Midbrain (tissue), 1 donor: ENCODE measurements at places on chromosomes 1 and 21.
A peak's percentile ranks its signal among the peaks of the same experiment; 100 is the strongest.

DNA sequence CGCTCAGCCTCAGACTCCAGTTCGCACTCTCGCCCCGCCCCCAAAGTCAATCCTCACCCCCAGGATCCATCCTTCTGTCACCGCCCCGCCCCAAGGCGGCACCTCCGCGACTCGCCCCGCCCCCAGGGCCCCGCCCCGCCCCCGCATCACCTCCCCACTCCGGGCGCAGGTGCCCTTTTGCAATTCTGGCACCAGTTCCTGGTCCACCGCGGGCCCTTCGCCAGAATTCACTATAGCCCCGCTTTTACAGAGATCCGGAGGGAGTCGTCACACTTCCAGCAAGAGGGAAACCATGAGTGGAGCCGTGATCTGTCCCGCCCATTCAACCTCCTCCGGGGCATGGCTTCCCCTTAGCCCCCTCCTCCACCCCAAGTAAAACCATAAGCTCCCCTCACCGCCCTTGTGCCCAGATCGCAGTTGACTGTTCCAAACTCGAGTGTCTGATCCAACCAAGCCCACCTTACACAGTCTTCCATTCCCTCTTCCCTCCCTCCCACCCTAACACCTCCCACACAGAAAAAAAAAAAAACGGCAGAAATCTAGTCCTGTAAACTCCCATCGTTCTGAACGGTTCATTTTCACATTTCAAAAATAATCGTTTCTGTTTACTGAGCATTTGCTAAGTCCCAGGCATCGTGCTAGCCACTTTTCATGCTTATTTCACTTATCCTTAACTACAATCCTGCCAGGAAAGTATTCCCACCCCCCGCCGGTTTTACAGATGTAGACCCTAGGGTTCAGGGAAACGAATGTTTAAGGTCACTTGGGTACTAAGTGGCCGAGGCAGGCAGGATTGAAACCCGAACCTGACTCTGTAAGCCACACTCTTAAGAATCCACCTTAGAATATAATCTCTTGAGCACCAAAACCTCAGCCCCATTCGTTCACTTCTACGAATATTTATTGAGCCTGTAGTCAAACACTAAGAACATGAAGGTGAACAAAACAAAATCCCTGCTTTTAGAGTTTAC, 1.3 kb upstream of the DNAJC16 start:
- DNase-seq: peak; percentile 44

DNA sequence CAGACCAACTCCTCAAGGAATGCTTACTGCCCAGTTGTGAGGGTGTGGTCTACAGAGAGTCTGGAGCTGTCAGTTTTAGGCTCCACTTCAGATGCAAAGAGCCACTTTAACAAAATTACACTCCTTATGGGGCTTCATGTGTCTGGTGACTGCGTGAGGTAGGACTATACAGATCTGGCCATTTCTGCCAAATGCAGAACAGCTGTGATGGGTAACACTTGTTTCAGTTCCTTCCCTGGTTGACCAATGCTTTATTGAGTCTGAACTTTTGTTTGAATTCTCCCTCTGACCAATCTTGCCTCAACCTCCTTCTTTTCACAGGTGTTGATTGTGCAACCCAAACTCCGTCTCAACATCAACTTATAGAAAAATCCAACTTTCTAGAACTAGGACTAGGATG, 181.2 kb downstream of the OMA1 start:
- DNase-seq: no peak

DNA sequence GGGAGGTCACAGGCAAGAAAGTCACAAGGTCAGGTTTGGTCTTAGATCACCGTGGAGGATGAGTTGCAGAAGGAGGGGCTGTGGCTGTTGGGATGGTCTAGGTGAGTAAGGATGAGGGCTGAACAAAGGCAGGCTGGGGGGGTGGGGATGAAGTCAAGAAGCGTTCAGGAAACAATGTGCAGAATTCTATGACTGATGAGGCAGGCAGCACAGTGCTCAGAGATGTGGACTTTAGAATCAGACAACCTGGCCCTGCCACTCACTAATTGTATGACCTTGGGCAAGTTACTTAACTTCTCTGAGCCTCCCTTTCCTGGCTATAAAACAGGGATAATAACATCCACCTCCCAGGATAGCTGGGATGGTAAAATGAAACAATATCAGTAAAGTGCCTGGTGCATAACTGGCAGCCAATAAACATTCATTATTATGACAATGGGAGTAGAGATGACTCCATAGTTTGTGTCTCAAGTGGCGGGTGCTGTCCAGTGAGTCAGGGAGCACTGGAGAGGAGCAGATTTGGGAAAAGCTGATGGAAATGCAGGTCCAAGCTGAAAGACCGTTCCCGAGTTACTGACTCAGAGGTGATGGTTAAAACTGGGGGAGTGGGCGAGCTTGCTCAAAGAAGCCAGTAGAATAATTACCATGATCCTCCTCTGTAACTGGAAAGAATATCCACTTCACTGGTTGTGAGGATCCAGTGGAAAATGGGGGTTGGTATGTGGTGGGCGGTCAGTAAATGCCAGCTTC, 2.1 kb downstream of the TIE1 start:
- no peak for DNase-seq

DNA sequence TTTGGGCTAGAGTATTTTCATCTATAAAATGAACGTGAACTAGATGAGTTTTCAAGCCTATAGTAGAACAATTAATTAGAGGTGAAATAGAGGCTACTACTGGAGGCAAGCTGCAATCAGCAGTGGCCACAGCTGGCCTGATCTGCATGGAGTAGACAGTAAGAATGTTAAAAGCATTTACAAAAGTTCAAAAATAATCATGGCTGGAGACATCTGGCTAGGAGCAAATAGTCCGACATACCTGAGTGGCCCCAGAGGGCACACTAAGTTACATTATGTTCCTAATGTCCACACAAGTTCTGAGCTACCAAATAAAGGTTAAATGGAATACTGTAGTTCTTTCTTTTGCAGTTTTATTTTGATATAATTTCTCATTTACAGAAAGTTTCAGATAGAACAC, 28.0 kb downstream of the MPZL1 start:
- no peak for DNase-seq

GRCh38 chr1:19049128-19049768, 92.8 kb upstream of the IFFO2 start:
- no peak for DNase-seq

DNA sequence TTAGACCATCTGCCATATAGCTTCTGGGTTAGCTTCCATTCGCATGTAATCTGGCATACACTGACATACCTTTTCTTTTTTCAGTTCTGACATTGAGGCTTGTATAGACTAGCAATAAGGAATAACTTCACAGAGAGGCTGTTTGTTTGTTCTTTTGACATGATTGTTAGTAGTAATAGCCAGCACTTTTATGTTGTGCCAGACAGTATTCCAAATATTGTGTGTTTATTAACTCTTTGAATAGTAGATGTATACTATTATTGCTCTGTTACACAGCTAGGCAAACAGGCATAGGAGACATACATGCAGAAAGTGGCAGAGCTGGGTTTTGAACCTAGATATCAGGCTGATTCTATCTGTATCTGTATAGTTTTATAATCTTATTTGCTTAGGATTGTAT, 12.6 kb downstream of the SMG7 start:
- no peak for DNase-seq

DNA sequence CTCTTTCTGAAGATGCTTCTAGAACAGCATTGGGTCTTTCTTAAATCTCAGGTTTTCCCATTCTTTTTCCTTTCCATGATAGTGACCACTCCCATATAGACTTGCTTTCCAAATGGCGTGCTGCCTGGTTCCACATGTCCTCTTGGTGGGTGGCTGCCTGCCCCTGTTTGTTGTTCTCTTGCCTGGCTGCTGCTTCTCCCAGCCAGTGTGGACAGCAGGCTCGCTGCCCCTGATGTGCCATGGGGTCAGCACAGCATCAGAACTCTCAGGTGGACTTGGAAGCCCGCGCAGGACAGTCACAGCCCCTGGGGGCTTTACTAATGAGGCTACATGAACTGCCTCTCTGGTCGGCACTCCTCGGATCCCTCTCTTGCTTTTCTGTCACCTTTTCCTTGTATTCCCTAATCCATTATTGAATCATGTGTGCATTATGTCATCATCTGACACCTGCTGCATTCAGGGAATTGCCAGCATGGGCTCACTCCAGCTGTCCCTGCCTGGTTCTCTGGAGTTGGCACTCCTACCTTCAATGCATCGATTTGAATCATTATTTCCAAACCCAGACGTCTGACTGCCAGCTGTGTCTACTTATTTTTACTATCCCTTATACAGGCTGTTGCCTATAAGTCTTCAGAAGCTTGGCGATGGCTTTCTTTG, 100.5 kb upstream of the COA6 start:
- no peak for DNase-seq

- peak; percentile 80 for DNase-seq
These were observed 78.0 kb downstream of the STUM start for GRCh38 chr1:226626577-226626956.

GRCh38 chr1:1920608-1921458, 1.8 kb upstream of the TMEM52 start:
- no peak for DNase-seq

- no peak for DNase-seq
These were observed 40.3 kb downstream of the PRRX1 start for GRCh38 chr1:170704256-170704655.

- DNase-seq: no peak
These were observed 4.3 kb upstream of the UBE2U start for GRCh38 chr1:64199154-64199553.

GRCh38 chr1:51628715-51629590, 12.1 kb downstream of the OSBPL9 start:
- no peak for DNase-seq

- DNase-seq: no peak
These were observed 378.4 kb downstream of the ADGRL2 start for GRCh38 chr1:82179131-82179530.

DNA sequence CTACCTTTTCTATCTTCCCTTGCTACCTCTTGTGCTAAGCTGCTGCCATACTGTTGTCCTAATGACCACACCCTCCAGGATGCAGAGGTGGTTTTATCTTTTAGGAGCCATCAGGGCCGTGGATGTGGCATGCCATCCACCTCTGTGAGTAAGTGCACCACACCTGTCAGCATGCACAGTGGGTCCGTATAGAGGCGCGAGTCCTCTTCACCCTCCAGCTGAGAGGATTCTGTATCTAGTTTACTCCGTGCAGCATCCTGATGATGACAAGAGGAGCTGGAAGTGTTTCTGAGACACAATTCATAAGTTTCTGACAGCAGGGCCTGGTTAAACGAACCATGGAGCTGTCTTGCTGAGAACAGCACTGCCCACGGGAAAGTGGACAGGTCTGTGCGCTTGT, 11.2 kb downstream of the FAM3B start:
- DNase-seq: no peak

GRCh38 chr1:106817575-106817974, 238.9 kb upstream of the PRMT6 start:
- peak; percentile 17 for DNase-seq

DNA sequence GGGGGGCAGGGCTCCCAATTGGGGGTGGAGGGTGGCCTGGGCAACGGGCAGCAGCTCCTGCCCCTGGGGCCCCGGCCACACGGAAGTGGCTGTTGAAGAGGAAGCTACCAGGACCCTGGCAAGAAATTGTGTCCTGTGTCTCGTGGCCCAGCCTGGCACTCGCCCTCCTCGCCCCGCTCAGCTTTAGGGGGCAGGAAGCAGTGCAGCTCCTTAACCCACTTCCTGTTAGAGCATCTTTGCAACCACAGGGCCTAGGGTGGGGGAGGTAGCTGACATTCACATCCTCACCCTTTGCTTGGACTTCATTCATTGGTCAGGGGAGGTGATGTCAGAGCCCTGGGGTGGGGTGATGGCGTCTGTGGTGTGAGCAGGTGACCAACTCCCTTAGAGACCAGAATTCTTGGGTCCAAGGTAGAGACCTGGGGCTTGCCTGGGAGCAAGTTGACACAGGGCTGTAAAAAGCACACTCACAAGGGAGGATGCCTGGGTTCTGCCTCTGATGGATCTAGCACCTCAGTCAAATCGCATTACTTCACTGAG, at the start of gene ARHGAP30:
TSS of gene ARHGAP30 (minus strand) at position 161 of the 540 bp plus-strand sequence. CDS start 267 bp downstream, outside the sequence.
- DNase-seq: peak; percentile 27

DNA sequence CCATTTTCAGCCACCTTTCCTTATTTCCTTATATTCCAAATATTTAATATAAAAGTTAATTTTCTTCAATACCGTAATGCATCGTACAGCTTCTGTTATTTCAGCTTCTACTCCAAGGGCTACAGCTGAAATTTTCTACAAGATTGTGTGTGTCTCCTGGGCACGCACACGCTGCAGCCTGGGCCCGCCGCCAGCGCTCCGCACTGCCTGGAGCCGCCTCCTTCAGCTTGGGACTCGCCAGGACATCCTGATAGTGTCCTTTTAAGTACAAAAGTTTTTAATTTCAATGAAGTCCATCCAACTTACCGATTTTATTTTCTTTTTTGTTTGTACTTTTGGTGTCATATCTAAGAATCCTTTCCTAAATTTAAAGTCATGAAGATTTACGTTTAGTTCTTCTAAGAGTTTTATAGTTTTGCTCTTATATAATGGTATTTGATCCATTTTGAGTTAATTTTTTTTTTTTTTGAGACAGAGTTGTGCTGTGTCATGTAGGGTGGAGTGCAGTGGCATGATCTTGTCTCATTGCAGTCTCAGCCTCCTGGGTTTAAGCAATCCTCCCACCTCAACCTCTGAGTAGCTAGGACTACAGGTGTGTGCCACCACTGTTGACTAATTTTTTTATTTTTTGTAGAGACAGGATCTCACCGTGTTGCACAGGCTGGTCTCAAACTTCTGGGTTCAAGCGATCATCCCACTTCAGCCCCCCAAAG, 82.8 kb downstream of the AXDND1 start:
- peak; percentile 13 for DNase-seq

- DNase-seq: no peak
These were observed 24.7 kb upstream of the HMGN1 start for GRCh38 chr21:39373634-39374033.

- DNase-seq: peak; percentile 20
These were observed 1.1 kb upstream of the KIF21B start for GRCh38 chr1:201024625-201024998.

DNA sequence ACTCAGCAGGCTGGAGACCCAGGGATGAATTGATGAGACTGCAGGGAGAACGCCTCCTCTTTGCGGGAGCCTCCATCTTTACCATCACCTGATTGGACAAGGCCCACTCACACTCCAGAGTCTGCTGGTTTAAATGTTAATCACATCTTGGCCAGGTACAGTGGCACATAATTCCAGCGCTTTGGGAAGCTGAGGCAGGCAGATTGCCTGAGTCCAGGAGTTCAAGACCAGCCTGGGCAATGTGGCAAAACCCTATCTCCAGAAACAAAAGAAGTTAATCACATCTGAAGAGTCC, 121.8 kb upstream of the C1orf174 start:
- DNase-seq: no peak

- DNase-seq: no peak
These were observed 145.7 kb downstream of the CLIC6 start for GRCh38 chr21:34814529-34814951.

GRCh38 chr21:39161064-39161463, 22.2 kb downstream of the PSMG1 start:
- no peak for DNase-seq
